Activated CD4-positive, alpha-beta T cell treated with anti-CD3 and anti-CD28 coated beads, Interleukin-2, amount 10 ng/mL, durations not matched to agents 7 days and 5 days (primary cell): ENCODE measurements at places on chromosomes 6 and 20. TPM values are rescaled to one million over a fixed set of nuclear protein-coding genes. Genes with fewer than 3 reads are reported as not detected.

DNA sequence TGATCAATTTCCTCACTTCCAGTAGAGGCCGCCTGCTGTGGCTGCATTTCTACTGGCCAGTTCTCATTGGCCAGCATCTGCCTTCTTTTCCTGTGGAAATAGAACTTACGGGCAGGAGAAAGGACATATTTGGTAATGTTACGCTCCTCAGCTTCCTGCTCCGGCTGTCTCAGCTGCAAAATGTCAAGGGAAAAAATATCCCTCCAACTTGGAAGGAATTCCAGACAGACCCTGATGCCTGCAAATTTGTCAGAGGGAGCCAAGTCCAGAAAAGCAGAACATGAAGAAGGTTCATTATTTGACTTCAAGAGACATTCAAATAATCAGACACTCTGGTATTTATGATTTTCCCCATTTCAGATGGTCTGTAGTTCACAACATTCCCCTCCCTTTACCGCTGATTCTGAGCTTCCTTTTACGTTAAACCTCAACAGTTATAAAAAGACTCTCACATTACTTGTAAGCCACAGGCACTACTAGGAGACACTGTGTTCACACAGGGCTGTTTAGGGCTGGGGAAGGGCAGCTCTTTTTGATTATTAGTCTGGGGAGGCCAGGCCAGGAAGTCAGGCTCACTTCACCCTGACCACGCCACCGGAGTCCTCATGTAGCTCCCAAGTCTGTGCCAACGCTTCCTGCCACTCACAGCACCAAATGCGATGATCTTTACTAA is 179.6 kb upstream of the CCN2 start:
- H3K27ac ChIP-seq, result no peak overlapping the region
- H3K27me3 ChIP-seq, result peaks cover 7% of the 10 kb centered on the region
- DNase-seq, result no peak
- H3K36me3 ChIP-seq, result no peaks in the 10 kb centered on the region

DNA sequence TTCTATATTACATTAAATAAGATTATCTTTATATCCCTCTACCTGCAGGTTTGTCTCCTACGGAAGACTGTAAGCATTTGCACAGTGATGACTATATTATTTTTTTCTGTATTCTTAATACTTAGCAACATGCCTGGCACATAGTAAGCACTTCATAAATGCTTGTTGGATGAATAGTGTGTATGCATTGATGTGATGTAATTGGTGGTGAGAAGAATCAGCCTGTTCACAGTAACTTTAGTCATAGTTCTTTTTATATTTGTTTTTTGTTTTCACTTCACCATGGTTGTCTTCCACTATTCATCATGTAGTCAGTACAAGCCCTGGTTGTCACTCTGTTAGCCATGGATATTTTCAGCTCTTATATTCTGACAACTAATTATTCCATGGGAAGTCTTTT is 184.0 kb upstream of the FLRT3 start:
- no peak overlapping the region for H3K4me3 ChIP-seq
- H3K36me3 ChIP-seq, result no peaks in the 10 kb centered on the region
- H3K27me3 ChIP-seq, result no peaks in the 10 kb centered on the region
- no peak overlapping the region for H3K27ac ChIP-seq
- H3K4me1 ChIP-seq, result no peaks in the 10 kb centered on the region

DNA sequence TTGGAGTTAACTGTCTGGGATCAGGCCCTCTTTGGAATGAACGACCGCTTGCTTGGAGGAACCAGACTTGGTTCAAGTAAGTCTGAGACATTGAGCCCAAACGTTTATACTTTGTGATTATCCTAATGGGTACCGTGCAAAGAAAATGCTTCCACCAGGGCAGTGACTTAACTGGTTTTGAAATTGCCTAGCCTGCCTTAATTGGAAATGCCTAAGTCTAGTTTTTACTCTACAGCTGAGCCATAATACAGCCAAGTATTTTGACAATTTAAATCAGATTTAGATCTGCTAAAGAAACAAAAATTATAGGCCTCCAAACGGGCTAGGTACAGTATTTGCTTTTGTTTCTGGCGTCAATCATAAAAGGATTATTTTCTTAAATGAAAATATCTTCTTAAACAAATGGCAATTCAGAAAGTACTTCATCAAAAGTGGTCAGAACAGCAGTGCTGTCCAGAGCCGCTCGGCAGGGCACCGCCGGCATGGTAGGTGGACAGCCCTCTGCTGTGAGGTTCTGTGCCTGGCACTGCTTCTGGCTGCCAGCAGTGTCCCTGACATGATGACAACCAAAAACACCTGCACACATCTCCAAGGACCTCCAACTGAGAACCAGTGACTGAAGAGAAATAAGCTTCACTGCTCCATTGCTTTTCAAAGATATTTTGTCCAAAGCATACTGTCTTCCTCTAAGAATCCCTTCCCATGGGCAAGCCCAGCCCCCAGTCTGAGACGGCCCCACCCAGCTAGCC is 55.6 kb downstream of the EZR start:
- H3K4me3 ChIP-seq, result no peak overlapping the region
- no peak for DNase-seq
- peak overlapping the region; percentile 54 for H3K27ac ChIP-seq
- H3K36me3 ChIP-seq, result peaks cover 47% of the 10 kb centered on the region

- no peaks in the 10 kb centered on the region for H3K27me3 ChIP-seq
- no peaks in the 10 kb centered on the region for H3K4me1 ChIP-seq
- H3K4me3 ChIP-seq, result no peak overlapping the region
These were observed 887.1 kb downstream of the TFAP2A start for GRCh38 chr6:9527679-9528286.

DNA sequence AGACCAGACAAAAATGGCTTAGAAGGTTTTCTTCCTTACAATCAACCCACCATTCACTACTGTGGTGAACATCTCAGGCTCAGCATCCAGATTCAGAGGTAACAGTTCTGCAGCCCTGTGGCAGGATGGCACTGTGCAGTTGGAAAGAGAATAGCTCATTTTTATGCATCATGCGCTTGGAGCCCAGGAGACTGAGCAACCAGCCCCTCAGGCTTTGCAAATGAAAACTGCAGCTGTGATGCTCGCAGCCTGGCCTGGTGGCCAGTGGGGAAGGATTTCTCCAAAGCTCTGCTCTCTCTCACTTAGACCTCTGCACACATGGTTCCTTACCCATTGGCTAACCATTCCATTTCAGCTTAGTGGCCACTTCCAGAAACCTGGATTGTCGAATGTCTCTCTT is 45.8 kb downstream of the GABRR2 start:
- peaks cover 2% of the 10 kb centered on the region for H3K27me3 ChIP-seq
- no peak for DNase-seq
- H3K4me3 ChIP-seq, result no peak overlapping the region
- peaks cover 2% of the 10 kb centered on the region for H3K4me1 ChIP-seq
- no peaks in the 10 kb centered on the region for H3K36me3 ChIP-seq

DNA sequence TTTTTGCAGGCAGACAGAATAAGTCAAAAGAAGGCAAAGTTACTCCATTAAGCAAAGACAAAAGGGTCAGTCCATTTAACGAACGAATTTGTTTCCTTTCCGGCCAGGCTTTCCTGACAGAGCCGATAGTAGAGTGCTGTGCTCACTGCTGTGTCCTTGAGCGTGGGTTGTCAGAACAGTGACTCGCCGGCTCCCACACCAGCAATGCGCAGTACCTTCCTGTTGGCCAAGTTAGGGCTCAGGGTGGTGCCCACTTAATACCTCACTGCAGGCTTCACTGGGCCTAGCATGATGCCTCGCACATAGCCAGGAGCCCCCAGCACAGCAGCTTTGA is 294.7 kb downstream of the FOXC1 start:
- H3K36me3 ChIP-seq, result no peaks in the 10 kb centered on the region
- no peaks in the 10 kb centered on the region for H3K27me3 ChIP-seq

GRCh38 chr6:46419576-46420002 is 71.7 kb downstream of the RCAN2 start:
- H3K36me3 ChIP-seq, result no peaks in the 10 kb centered on the region
- H3K27ac ChIP-seq, result no peak overlapping the region
- DNase-seq, result peak; percentile 22

GRCh38 chr20:37327748-37328147 is 18.2 kb upstream of the SRC start:
- H3K27me3 ChIP-seq, result no peaks in the 10 kb centered on the region
- no peak overlapping the region for H3K27ac ChIP-seq
- H3K4me1 ChIP-seq, result no peaks in the 10 kb centered on the region

DNA sequence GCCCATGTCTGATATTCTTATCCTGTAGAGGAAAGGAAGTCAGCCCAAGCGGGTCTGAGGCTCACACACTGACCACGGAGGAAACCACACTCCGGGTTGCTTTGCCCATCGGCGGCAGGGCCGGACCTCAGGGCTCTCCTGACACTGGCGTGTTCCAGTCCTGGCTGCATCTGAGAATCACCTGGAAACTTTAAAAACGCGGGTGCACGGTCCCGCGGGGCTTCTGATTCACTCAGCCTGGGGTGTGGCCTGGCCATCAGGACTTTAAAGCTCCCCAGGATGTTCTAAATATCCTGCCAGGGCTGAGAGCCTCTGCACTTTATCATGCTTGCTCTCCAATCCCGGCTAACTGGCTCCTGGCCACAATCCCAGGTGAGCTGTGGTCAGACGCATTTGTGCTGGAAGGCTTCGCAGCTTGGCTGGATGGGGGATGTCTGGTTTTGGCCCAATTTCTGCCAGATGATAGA is 47.7 kb upstream of the DACT2 start:
- H3K27me3 ChIP-seq, result peaks cover 5% of the 10 kb centered on the region
- DNase-seq, result no peak
- H3K4me1 ChIP-seq, result peaks cover 4% of the 10 kb centered on the region
- no peak overlapping the region for H3K27ac ChIP-seq
- no peak overlapping the region for H3K4me3 ChIP-seq
- H3K36me3 ChIP-seq, result no peaks in the 10 kb centered on the region

DNA sequence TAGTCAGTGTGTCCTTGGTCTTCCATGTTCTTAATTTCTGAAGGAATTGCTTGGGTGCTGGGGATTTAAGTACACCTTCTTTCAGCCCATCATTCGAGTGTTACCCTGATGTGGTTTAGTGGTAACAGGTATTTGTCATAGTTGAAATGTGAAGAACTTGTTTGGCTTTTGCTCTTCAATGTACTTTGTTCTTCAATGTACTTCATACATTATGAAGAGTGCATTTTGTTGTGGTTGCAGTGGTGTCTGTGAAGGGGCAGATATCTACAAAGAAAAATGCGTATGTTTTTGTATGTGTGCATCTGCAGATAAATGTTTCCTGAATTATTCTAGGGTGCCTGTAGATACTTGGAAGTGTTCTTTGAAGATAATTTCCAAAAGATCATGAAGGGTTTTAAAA is 111.2 kb upstream of the SUPT3H start:
- peaks cover 23% of the 10 kb centered on the region for H3K36me3 ChIP-seq
- H3K4me3 ChIP-seq, result peak overlapping the region; percentile 1
- H3K4me1 ChIP-seq, result peaks cover 43% of the 10 kb centered on the region
- DNase-seq, result peak; percentile 61
- H3K27ac ChIP-seq, result peak overlapping the region; percentile 74

DNA sequence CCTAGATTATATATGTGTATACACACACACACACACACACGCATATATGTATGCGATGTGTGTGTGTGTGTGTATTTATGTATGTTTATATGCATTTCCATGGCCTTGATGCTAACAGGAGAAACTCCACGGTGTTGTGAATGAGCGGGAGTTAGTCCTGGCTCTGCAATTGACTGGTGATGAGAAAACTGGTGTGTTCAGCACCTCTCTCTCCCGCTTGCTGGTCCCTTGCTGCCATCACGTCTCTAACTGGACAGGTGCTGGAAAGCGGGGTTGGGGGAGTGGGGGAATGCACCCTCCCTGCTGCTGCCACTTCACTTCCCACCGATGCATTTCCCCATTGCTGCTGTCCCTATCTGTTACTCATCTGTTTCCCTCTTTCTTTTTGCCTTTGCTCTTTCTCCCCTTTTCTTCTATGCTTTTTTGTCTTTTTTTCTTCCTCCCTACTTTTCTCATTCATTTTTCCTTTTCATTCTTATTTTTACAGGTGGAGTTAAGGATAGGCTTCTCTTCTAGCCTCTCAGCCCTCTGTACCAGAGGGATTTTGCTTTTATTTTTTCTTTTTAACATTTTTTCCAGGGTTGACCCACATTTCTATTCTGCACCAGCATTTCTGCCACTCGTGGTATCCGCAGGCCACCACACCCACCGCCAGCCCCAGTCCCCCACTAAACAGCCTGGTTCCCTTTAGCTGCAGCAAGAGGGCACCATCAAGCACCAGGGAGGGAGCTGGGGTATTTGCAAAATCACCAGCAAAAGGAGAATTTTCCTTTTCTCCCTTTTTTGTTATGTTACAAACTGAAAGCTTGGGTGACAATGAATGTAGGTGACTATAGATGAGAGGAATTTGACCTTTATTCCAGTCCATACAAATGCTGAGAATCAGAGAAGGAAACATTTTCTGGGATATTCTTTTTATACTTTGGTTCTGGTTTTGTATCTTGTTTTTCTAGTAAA is 115.6 kb downstream of the TCP11 start:
- no peaks in the 10 kb centered on the region for H3K4me1 ChIP-seq
- DNase-seq, result no peak
- H3K27me3 ChIP-seq, result no peaks in the 10 kb centered on the region
- H3K4me3 ChIP-seq, result no peak overlapping the region

Gene GPLD1
- total RNA-seq, result 0.10 TPM

Gene ZNF165
- total RNA-seq, result 0.54 TPM

Gene ASIP
- total RNA-seq, result not detected

Gene RHAG
- total RNA-seq, result not detected

Gene BPIFB4
- total RNA-seq, result not detected

Gene EDN3
- 0.22 TPM for total RNA-seq
